ENCODE measurements at places on chromosomes 4 and X.

DNA sequence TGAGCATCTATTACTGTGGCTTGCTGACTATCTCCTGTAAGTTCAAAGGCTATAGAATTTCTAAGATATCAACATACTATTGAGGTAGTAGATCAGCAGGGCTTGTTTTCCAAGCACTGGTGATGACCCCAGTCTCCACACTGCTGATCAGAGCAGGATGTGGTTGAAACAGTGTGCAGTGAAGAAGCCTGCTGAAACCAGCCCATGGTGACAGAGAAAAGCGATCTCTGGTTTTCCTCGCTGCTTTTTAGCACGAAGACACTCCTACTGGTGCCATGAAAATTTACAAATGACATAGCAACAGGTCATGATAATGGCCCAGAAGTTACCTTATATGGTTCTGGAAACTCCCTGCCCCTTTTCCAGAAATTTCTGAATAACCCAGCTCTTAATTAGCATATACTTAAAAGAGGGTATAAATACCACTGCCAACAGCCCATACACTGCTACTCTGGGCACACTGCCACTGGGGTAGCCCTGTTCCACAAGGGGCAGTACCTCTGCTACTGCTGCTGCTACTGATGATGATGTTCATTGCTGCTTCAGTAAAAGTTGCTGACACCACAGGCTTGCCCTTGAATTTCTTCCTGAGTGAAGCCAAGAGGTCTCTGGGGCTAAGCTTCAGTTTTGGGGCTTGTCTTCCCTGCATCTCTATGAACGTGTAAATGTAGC, 1689.5 kb upstream of the PCDH10 start:
- DNase-seq, result no peak

DNA sequence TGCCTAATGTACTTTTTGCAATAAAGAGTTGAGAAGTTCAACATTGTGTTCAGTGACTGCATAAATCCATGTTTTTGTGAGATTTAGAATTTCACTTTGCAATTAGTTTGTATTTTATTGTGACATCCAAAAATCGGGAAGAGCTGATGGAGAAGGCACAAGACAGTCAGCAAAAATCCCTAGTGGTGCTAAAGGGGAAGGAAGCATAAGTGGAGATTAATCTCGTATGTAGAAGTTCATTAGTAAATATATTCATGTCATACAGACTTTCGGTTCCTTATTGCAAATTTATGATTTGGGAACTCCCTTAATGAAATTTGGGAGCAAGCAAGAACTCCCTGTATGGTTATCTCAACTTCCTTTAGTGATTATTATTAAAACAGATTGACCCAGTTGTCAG, 57.8 kb upstream of the SLC39A8 start:
- no peak for DNase-seq

- DNase-seq, result no peak
These were observed 97.3 kb upstream of the DDX3X start for GRCh38 chrX:41236629-41237028.

GRCh38 chr4:41977709-41978108, 3.8 kb upstream of the DCAF4L1 start:
- DNase-seq, result peak; percentile 66

DNA sequence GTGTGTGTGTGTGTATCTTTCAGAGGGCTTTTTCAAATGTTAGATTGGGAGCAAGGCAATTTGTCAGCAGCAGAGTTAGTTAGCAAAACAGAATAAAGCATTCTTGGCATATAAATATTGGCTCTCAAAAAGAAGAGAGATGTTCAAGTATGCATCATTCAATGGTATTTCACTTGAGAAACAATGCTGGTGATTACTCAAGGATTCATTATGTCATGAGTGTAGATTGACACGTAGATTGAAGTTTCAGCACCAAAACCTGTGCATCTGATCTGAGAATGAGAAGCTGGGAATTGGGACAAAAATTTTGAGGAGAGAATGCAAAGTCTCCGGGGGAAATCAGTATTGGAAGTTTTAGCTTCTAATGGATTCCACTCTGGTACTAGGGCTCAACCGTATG, 241.4 kb downstream of the FRMPD4 start:
- DNase-seq, result peak; percentile 21

DNA sequence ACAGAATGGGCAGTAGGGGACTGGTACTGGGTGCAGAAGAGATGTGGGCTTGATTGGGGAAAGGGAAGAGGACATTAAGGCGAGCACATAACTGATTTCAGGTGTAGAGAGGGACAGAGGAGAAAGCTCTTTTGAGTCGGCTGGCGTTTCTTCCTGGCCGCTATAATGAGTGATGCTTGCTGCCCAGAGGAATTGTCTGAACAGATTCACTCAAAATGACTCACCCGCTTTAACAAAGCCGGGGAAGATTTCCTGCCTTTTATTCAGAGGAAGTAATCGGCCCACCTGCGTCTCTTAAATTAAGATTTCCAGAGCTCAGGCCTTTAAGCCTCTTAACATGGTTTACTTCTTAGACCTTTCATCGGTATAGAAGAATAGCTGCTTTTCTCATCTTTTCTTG, 102.1 kb upstream of the AP1S2 start:
- peak; percentile 20 for DNase-seq

GRCh38 chrX:20212486-20213089, 54.1 kb downstream of the RPS6KA3 start:
- no peak for DNase-seq

DNA sequence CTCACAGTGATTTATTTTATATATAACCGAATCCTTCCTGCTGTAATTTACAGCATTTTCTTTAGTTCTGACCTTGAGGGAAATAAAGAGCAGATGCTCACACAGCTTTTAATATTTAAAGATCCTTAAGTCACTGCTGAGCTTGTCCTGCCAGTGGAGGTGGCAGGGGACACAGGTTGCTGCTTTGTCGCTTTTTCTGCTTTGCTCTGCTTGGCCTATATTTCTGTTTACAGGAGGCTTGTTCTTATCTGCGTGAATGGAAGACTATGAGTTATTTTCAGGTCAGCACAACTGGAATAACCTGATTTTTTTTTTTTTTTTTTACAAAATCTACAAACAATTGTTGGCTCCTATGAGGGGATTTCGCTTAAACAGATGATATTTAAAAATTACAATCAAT, 2.3 kb downstream of the TXK start:
- no peak for DNase-seq

- DNase-seq, result peak; percentile 15
These were observed 47.3 kb upstream of the STK26 start for GRCh38 chrX:131975851-131976250.

GRCh38 chr4:118964891-118965411, 76.3 kb downstream of the SYNPO2 start:
- peak; percentile 64 for DNase-seq

DNA sequence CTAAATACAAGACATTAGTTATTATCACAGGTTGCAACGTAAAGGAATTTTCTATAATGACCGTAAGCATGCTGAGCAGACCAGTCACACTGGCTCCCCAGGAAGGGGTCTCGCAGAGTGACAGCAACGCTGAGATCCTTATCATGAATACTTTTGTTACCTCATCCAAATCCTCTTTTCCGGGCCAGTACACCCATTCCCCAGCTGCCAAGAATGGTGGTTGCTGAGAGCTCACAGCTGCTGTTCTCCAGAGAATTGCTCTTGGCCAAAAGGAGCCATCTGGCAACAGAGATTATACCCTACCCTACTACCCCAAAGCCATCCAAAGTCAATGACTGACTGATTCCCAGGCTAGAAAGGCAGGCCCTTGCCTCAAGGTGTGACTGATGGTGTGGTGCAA, 91.6 kb downstream of the FUNDC1 start:
- no peak for DNase-seq

GRCh38 chrX:119495734-119496726, 27.8 kb downstream of the SLC25A5 start:
- no peak for DNase-seq

DNA sequence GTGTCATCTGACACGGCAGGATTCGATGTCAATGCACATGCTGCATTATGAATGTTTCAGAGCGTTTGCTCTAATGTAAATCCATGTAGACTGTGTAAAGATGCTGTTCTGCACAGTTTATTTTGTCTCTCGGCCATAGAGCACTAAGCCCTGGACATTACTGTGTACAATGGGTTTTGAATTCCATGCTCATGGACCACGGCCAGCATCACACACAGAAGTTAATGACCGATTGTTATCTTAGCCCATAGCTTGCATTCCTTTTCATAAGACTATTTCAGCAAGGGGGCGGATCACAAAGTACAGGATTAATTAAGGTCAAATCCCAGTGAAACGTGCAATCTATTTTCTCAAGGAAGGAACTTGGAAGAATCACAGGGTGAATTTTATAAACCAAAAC, 286.1 kb upstream of the TENM3 start:
- peak; percentile 97 for DNase-seq

DNA sequence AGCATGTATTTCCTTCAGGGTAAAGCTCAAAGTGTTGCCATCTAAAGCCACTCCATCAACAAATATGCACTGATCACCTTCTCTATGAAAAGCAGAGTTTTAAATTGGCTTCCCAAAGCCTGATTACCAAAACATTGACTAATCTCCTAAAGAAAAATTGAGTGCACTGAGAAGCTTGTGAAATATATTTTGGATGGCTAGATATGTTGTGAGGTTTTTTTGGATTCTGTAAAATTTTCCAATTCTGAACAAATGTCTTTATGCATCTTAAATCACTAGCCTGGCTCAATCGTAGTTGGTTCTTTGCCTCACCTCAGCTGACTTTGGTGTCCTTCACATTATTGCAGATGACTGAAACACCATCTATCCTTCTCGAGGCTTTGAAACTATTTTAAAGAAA, 14.9 kb upstream of the EXOSC9 start:
- DNase-seq, result no peak

- DNase-seq, result no peak
These were observed 17.6 kb downstream of the TBL1X start for GRCh38 chrX:9482408-9482807.

GRCh38 chr4:185190306-185190856, 13.4 kb downstream of the CFAP97 start:
- DNase-seq, result no peak

DNA sequence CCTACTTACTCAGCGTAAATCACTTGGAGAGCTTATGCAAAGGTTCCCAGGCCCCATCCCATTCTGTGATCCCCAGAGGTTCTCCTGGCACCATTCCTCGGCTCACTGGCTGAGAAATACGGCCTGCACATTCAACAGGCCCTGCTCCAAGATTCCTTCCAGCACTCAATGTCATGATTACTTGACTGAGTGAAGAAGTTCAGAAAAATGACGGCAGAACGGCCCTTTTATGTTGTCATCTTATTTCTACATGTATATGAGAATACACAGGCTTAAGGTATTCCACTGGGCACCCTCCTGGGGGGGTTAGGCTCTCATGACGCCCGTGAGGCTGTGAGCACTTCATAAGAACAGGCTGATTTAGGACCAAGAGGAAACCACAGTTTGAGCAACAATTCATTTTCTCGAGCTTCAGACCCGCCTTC, 190.6 kb downstream of the NSUN7 start:
- no peak for DNase-seq

All from fibroblast of skin of back (primary cell).